ENCODE measurements at places on chromosomes 3 and 15.
A peak's percentile ranks its signal among the peaks of the same experiment; 100 is the strongest.

DNA sequence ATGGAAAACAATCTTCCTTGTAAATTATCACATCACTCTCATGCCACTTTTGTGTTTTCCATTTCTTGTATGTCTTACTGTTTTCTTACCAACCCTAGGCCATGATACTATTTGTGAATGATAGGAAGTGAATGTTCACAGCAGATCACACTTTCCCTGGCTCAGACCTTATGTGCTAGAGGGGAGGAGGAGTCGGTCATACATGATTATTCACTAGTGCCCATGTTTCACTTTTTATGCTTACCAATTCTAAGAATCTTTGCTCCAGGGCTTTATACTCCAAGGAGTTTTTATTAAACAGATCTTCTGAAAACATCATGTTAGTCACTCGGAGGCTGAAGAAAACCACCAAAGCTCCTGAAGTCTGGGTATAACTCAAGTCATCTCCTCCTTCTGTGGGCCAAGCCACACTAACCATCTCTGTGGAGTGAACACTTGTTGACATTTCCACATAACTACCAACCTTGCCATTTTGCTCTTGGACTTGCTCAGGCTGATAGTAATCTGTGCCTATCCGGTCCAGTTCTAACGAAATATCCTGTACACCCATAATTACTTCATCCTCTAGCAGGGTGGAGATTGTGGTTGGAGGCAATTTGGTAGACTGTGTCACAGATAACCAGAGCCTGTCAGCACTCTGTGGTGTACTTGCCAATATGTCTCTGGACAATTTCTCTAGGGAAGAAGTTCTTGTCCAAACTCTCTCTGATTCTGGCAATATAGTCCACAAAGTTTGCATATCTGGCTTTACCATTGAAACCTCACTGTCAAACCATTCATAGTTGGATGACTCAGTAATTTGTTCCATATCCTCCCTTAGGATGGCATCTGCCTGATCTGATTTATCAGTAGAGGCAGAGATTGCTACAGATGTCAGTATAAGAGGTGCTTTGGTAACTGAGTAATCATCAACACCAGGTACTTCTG, 76.8 kb downstream of the IMPG2 start:
- no peak for DNase-seq

DNA sequence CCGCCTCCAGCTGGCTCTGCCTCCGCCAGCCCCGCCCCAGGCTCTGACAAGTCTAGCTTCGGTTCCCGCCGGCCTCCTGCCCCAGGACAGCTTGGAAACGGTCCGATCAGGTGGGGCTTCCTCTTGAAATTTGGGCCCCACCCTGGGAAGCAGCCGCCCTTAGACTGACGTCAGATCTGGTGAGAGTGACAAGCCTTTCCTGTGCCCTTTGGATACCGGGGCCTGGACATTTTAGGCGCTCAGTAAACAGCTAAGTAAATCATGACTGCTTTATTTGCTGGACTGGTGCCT, 378 bp upstream of the HYAL3 start:
- DNase-seq, result no peak

GRCh38 chr3:37546876-37547275, 314.8 kb upstream of the CTDSPL start:
- DNase-seq, result no peak

DNA sequence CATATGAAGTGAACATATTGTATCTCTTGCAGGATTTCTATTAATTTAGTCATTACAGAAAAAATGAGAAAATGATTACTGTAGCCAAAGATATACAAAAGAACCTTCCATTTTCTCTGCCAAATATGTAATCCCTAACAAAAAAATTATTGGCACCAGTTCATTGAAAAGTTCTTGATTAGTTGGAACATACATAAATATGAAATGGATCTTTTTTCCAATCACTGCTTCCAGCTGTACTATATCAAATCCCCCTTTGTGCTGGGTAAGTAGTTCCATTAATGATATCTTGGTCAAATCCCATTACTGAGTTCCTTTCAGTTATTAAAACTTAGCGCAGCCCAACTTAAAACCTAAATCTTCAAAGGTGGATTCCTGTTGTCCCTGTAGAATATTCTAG, 263.8 kb downstream of the SLC9A9 start:
- no peak for DNase-seq

- DNase-seq, result no peak
These were observed 11.2 kb upstream of the GTF2A2 start for GRCh38 chr15:59668556-59668955.

- no peak for DNase-seq
These were observed 61.0 kb upstream of the BBX start for GRCh38 chr3:107461721-107462120.

DNA sequence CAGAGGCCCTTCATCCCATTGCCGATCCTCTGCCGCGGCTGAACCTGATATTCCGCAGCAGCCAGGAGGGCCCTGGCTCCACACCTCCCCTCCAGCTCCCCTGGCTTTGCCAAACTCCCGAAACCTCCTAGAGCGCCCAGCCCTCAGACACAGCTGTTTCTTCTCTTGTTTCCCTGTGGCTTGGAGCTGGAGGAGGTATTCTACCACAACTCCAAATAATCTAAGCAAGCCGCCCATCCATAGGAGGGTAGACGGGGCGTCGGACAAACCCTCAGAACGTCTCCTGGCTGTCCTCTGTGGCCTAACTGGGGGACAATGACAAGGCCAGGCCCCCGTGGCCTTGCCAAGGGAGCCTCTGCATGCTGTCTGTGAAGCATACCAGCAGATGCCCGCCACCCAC, 10.4 kb downstream of the PLA2G4D start:
- DNase-seq, result no peak

- no peak for DNase-seq
These were observed 25.5 kb downstream of the ABTB1 start for GRCh38 chr3:127698286-127698685.

- no peak for DNase-seq
These were observed 268.8 kb downstream of the CNTN3 start for GRCh38 chr3:74345701-74346100.

DNA sequence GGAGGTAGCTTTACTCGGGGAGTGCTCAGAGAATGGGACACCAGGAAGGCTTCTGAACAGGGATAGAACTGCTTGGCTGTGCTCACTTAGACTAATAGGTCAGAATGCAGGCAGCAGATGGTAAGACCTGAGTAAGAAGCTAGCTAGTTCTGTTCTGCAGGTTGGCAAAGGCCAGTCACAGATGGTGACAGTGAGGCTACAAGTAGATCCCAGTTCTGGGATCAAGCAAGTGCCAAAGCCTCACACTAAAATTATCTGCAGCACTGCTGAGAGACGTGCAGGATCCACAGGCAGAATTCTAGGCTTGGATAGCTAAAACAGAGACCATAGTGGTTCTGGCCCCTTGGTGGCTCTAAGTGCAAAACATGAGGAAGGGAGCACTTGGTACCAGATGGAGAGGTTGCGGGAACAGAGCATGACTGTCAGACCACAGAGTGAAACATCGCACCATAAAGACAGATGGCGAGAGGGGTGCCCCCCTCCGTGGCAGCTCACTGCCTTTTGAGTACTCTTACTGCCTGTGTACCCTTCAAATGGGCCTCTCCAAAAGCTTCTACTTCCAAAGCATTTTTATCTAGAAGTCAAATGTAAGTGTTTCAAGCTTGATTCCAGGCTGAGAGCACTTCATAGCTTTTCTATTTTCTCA, 3.6 kb upstream of the GLCE start:
- no peak for DNase-seq

DNA sequence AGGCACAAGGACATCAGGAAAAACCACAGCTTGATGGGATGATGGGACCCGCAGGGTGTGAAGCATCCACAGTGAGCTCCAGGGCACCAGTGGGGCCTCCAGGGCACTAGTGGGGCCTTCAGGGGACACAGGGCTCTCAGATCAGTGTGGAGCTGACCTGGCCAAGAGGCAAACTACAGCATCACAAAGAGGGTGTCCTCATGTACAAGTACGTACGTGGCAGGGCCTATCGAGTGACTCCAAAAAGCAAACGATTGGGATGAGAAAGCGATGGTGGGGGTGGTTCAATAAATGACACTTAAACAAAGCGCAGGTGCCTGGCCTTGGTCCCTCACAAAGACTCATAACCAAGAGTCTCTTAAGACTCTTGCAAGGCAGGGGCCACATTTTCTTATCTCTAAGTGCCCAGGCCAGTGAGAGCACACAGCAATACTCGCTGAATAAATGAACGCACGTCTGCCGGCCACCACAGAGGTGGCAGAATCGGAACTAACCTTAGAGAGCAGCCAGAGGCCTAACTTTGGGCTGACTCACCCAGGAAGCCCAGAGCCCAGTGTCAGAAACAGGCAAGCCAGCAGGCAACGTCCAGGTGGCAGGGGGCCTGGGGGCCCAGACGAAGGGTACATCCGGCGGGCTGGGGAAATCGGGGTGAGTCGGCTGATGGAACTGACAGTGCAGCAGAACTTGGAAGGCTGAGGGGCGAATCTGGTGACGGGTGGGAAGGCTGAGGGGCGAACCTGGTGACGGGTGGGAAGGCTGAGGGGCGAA, 8.7 kb downstream of the PCSK6 start:
- DNase-seq, result no peak

DNA sequence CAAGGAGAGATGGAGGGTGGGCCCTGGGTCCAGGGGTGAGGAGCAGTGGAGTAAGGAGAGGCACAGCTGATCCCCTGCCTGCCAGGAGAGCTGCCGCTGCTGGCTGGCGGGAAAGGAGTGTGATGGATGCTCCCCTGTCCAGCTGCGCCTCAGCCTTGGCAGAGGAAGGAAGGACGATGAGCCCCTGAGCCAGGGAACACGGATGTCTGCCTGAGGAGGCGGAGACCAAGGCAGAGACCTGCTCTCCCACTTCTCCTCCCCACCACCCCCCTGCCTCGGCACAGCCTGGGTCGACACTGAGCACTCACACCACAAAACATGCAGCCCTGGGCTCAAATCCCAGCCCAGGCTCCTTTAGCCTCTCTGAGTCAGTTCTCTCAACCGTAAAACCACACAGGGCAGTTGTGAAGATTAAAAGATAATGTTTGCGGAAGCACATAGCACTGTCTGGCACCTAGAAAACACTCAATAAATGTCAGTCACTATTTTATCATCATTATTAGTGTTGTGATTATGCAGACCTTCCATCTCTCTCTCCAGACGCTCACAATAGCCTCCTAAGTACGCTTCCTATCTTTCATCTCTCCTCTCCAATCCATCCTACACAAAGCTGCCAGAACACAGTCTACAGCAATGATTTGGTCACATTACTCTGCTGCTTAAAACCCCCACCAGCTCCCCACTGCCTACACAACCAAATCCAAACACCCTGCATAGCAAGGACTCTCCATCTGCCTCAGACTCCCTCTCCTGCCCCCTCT, 52.2 kb downstream of the SEMA5B start:
- peak; percentile 39 for DNase-seq

- no peak for DNase-seq
These were observed 70.2 kb downstream of the FMN1 start for GRCh38 chr15:33124279-33124678.

DNA sequence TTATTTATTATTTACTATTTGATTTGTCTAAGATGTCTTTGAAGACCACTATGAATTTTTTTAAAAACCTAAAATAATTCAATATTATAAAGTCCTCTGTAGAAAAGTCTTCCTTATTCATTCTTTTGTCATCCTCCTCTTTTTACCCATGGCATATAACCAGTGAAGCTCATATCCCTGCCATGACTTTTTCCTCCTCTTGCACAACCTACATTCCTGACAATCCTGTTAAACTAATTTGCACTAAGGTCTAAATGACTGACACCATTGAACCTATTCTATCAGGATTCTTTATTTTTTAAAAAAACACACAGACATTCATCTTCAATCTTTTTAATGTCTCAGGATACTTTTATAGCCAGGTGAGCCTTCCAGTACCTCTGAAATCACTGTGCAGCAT, 159.9 kb upstream of the SLC2A2 start:
- no peak for DNase-seq

- DNase-seq, result no peak
These were observed 27.7 kb downstream of the CCDC13 start for GRCh38 chr3:42745291-42745745.

DNA sequence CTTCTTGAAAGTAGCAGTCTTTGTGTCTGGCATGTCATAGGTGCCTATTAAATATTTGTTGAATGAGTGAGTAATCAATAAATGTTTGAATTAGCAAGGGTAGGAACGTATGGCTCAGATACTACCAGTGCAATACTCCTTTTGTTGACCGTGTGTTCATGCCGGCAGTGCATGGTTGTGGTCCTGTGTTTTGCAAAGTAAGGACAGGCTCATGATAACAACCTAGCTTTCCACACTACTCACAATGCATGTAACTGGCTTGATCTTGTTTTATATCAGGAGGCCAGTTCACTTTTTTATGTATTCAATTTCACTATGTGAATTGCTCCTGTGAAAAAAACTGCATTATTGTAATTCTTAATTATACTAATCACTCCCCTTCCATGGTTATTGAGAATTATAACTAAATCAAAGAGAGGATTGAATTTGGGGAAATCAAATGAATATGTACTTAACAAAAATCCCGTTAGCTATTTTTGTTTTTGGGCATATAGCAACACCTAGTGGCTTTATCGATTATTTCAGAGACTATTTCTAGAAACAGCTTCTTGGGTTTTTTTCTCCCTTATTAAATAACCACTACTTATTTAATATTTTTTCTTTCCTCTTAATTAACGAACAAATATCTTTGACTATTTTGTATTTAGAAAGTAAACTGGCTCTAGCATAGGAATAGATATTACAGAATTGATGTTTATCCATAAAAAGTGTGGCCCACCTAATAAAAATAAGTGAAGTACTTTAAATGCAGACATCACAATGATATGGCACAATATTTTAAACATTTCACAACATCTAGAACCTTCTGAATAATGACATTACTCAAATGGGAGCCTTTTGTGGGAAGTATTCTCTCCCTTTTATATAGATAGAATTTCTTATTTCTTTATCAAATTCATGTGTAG, 218.5 kb downstream of the BBX start:
- DNase-seq, result no peak

DNA sequence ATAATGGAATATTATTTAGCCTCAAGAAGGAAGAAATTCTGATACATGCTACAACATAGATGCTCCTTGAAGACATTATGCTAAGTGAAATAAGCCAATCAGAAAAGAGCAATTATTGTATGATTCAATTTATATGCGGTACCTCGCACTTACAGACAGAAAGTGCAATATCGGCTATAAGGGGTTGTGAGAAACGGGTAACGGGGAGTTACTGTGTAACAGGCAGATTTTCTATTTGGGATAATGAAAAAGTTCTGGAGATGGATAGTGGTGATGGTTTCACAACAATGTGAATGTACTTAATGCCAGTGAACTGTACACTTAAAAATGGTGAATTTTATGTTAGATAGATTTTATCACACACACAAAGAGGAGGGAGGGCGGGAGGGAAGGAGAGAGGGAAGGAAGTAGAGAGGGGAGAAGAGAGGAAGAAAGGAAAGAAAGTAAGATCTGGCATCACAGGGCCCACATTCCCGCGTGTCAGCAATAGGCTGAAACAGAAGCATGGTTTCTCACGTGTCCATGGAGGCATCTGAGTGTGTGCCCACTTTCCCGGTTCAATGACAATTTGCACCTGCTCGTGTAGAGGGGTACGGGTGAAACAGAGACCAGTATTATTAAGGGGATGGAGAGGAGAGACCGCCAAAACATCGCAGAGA, 700 bp upstream of the BLM start:
- DNase-seq, result no peak
